NCI-H2029 treated with DMSO at 0.1 percent for 48 hours (cell line): ENCODE measurements at places on chromosomes 16 and 17.

GRCh38 chr16:31386157-31386984 is 6.8 kb upstream of the ITGAD start:
- DNase-seq = no peak

DNA sequence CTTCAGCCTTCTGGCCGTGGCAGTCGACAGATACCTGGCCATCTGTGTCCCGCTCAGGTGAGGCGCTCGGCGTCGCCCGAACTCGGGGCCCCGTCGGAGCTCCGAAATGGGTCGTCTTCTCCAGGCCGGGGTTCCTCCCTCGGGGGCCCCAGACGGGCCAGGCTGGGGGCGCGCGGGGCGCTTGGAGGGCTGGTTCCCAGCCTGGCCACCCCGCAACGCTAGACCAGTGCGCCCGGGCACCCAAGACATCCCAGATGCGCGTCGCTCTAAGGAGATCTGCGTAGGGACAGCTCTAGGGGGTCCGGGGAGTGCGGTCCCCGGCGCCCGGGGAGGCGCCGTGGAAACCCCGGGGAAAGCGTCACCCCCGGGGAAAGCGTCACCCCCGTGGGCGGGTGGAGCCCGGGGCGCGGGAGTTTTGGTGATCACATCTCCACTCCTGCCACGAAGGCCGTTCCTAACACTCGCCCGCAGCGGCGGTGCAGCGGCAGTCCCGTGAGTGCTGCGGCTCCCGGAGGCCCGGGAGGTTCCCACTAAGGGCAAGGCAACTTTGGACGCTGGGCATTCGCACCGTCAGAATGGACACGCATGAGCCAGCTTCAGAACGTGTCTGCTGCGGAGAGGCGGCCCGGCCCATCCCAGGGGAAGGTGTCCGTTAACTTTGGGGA is 729 bp downstream of the ADORA2B start:
- no peak for DNase-seq

- no peak for DNase-seq
These were observed 273.8 kb downstream of the NPIPA8 start for GRCh38 chr16:18062713-18063112.

- peak; percentile 31 for DNase-seq
These were observed 15.3 kb downstream of the ZC3H7A start for GRCh38 chr16:11781773-11782172.

DNA sequence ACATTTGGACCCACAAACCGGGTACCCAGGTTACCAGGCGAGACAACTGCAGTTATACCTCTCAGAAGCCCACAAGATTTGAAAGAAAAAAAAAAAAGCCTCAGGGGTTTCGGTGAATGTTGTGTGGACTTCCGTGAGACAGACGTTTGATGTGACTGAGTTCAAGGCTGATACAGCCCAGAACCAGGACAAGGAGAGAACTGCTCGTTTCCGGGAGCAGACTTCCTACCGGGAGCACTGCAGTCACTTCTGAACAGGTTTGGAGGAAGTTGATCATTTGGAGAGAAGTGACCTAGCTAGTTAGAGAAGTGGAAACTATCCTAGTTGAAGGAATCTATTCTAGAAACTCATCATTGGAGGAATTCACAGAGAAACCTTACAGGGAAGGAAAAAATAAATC is 847 bp downstream of the CKLF start:
- no peak for DNase-seq

DNA sequence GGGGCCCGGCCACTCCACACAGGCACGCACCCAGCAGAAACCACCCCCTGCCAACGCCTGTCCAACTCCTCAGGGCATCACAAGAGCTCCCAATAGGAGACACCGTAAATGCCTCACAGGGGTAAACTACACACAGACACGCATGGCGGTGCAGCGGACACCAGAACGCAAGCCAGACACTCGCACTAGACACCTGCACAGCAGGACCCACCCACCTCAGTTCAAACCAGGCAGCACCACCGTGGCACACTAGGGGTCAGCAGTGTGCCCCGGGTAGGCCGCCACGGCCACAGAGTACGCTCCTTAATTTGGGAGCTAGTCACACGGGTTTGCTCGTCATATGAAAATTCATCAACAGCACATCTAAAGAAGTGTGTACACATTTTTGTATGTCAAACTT is 3.4 kb downstream of the SLC38A10 start:
- DNase-seq = no peak

DNA sequence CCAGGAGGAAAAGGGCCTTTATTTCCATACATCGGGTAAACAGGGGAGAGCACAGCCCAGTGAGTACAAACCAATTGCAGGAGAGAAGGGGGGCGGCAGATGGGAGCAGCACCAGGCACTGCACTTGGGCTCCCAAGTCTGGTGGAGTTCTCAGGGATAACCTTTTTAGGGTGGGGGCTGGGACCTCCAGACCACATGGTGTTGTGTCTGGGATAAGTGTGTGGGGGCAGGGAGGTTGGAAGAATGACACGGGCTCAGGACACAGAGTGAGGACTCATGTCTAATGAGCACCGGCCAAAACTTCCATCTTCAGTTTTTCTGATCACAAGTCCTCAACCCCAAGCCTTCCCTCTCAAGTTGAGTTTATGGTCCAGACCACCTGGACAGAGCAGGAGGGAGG is 30.6 kb downstream of the PIPOX start:
- DNase-seq = no peak

GRCh38 chr16:87723226-87723623 is 42.6 kb downstream of the KLHDC4 start:
- peak; percentile 83 for DNase-seq

- no peak for DNase-seq
These were observed 3.0 kb downstream of the MSI2 start for GRCh38 chr17:57259306-57259705.

GRCh38 chr17:49217651-49218413 is 7.3 kb downstream of the ABI3 start:
- no peak for DNase-seq

GRCh38 chr16:74997042-74997491 is 1.8 kb upstream of the ZNRF1 start:
- DNase-seq = no peak

DNA sequence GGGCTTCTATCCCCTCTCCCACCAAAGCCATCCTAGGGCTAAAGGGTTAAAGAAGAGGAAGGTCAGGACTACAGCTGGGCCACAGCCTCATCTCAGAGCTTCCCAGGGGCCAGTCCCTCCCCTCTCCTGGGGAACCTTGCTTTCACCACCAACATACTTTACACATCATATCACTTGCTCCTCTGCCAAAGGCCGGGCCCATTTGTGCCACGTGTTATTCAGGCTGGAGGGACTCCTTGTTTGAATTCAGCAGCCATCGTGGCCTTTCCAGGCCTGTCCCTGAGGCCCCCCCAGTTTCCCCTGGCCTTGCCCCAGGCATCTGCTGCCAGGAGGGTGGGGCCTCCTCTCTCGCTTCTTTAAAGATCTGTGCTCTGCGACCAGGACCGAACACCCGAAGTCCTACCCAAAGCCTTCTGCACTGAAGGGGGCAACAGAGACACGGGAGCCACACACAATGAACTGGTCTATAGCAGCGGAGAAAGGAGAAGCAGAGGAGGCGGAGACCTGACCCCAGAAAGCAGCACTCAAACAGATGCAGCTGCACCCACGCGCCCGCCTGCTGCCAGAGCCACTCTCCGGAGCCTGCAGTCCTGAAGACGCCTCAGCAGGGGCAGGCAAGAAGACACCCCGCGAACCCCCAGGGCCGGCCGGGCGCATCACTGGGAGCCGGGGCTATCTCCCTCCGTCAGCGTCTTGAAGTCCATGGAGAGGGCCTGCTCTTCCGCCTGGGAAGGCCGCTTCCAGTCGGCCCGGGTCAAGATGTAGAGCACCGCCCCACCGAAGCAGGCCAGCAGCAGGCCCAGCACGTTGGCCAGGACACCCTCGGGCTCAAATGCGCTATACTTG is 12.1 kb downstream of the CYB561 start:
- DNase-seq = no peak

DNA sequence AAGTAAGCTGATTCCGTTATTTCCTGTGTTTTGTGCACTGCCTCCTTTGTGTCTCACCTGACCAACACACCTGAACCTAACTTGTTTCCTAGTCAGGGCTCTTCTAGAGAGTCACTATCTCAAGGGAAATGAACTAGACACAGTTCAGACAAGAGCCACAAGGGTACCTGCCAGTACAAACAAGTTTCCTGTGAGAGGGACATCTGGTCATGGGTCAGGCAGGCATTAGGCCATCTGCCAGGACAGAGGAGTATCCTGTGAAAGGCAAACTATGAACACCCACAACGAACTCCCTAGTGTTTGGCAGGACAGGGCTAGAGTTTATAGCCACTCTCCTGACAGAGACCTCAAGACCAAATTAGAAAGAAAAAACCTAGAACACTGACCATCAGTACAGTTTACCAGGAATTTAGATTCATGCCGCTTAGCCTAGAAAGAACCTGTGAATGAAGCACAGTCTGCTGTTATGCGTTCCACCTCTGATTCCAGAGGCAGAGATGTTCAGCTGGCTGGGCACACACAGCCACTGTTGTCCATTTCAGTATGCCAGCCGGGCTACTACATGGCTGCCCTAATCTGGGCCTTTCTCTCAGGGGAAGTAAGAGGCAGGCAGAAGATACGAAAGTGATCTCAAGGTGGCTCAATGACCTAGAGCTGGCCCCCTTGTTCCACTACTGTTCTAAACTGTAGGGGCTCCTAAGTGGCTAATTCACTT is 20.7 kb upstream of the GLG1 start:
- DNase-seq = no peak

GRCh38 chr17:5027916-5028315 is 7.3 kb downstream of the SLC52A1 start:
- DNase-seq = no peak

GRCh38 chr17:51814521-51814920 is 344.0 kb downstream of the CA10 start:
- DNase-seq = no peak

DNA sequence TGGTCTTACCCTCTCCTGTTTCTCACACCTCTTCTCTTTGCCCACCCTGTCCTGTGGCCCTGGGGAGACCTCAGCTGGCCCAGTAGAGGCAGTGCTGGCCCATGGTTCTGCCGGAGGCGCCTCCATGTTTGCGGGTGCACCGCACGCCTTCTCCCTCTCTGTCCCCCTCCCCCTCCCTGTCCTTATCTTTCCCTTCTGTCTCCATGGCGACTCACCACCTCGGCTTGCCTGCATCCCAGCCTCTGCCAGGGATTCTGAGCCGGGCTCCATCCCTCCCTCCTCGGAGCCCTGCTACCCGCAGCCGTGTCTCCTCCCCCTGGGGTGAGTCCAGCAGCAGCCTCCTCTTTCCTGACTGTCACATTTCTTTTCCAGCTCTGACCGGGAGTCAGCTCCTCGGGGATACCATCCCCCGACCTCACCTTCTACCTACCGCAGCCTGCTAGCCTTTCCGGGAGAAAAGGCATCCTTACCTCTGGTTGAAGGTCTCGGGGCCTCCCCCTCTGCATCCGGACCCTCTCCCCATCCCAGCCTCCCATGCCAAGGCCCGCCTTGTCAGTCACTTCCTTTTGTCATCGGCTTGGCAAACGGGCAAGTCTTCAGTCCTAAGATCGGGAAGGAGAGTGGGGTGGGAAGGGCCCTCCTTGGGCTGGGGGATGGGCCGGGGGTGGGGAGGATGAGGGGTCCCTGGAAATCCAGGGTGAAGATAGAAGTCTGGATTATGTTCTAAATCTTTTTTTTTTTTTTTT is at the start of gene RNF112:
RNF112 (plus strand) TSS at position 358 of the 746 bp plus-strand sequence; CDS start at position 535, 177 bp downstream.
- DNase-seq = no peak
